Smooth muscle cell of bladder (primary cell): ENCODE measurements at places on chromosomes 13 and 19. TPM values are rescaled to one million over a fixed set of nuclear protein-coding genes. Genes with fewer than 3 reads are reported as not detected.

Gene PPM1N
- 1.4 and 2.6 TPM in 2 replicates for total RNA-seq

Gene SLC5A5
- total RNA-seq = not detected in 2 replicates

Gene CEACAM19
- total RNA-seq = 2.0 and 2.4 TPM in 2 replicates

Gene MED4
- 21.2 and 25.9 TPM in 2 replicates for total RNA-seq

Gene PLEKHA4
- 6.5 and 10.6 TPM in 2 replicates for total RNA-seq

Gene TUBA3C
- not detected in 2 replicates for total RNA-seq

Gene ZNF844
- total RNA-seq = 7.3 and 9.2 TPM in 2 replicates

Gene ZNF534
- total RNA-seq = not detected in 2 replicates

Gene SH3GL1
- 21.6 and 25.7 TPM in 2 replicates for total RNA-seq

Gene SYNGR4
- not detected in 2 replicates for total RNA-seq

Gene CASP14
- not detected in 2 replicates for total RNA-seq

Gene ZNF607
- total RNA-seq = 3.7 and 5.5 TPM in 2 replicates

Gene CYP4F2
- not detected in 2 replicates for total RNA-seq

Gene ZNF285
- total RNA-seq = 2.0 and 2.4 TPM in 2 replicates

Gene LRRC8E
- 6.0 and 6.3 TPM in 2 replicates for total RNA-seq

Gene CYP2S1
- total RNA-seq = 10.3 and 17.8 TPM in 2 replicates

Gene SLC39A3
- total RNA-seq = 23.3 and 32.4 TPM in 2 replicates

Gene PLK5
- total RNA-seq = not detected in 2 replicates

Gene NLRP7
- not detected in 2 replicates for total RNA-seq

Gene CEBPA
- total RNA-seq = 0.57 and 0.65 TPM in 2 replicates

Gene FNDC3A
- total RNA-seq = 56.8 and 83.9 TPM in 2 replicates

Gene PGLYRP1
- not detected in 2 replicates for total RNA-seq

Gene HPN
- total RNA-seq = under 0.01 and 0.18 TPM in 2 replicates

Gene SIGLEC8
- total RNA-seq = not detected in 2 replicates

Gene TMEM150B
- not detected in 2 replicates for total RNA-seq

Gene ATP4B
- not detected in 2 replicates for total RNA-seq

Gene ZSWIM9
- 1.00 and 1.4 TPM in 2 replicates for total RNA-seq

Gene CELF5
- total RNA-seq = 0.09 TPM in 1 of 2 replicates, not detected in the other

Gene ZNF570
- 8.4 and 9.0 TPM in 2 replicates for total RNA-seq

Gene ISOC2
- total RNA-seq = 44.5 and 55.9 TPM in 2 replicates

Gene S1PR4
- total RNA-seq = not detected in 2 replicates

Gene AMH
- 0.28 and 0.46 TPM in 2 replicates for total RNA-seq

Gene RTBDN
- total RNA-seq = not detected in 2 replicates

Gene ALDH16A1
- total RNA-seq = 14.6 and 19.9 TPM in 2 replicates
